Stimulated activated CD8-positive, alpha-beta memory T cell treated with anti-CD3 and anti-CD28 coated beads, Interleukin-4, amount 100 ng/mL, for 24 hours (primary cell): ENCODE measurements at places on chromosomes 12 and 14.

DNA sequence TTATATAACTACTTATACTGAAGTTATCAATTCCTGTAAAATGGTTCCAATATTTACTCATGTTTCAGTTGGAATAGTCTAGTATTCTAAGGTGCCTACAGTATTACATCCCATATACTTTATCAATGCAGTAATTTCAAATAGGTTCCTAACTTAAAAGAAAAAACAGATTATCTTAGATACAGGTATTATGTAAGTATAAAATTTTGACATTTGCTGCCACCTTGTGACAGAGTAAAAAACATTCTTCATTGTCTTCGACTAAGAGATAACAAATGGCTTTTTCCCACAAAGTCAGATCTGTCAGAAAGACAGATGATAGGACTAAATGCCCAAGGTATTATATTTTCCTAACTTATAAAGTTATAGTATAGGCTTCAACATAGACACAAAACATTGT is 78.7 kb downstream of the TXNDC16 start:
- DNase-seq, result no peak

DNA sequence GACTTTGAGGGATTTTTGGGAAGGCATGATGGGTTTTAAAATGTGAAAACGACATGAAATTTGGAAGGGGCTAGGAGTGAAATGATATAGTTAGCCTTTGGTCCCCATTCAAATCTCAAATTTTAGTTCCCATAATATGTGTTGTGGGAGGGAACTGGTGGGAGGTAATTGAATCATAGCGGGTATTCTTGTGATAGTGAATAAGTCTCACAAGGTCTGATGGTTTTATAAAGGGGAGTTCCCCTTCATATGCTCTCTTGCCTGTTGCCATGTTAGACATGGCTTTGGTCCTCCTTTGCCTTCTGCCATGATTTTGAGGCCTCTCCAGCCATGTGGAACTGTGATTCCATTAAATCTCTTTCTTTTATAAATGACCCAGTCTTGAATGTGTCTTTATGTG is 72.8 kb downstream of the SLC16A7 start:
- DNase-seq, result no peak

- DNase-seq, result no peak
Measured at GRCh38 chr14:21612324-21612723, 22.4 kb downstream of the OR10G2 start.

DNA sequence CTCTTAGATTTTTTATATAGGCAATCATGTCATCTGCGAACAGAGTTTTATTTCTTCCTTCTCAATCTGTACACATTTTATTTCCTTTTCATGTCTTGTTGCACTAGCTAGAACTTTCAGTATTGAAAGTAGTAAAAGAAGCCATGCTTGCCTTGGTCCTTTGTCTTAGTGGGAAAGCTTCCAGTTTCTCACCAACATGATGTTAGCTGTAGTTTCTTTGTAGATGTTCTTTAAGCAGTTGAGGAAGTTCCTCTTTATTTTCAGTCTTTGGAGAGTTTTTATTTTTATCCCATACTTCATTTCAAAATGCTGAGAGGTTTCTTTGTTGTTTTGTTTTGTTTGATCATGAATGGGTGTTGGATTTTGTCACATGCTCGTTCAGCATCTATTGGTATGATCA is 12.7 kb upstream of the RIMKLB start:
- DNase-seq, result no peak

GRCh38 chr14:77557391-77557790 is 58.8 kb upstream of the ISM2 start:
- no peak for DNase-seq

DNA sequence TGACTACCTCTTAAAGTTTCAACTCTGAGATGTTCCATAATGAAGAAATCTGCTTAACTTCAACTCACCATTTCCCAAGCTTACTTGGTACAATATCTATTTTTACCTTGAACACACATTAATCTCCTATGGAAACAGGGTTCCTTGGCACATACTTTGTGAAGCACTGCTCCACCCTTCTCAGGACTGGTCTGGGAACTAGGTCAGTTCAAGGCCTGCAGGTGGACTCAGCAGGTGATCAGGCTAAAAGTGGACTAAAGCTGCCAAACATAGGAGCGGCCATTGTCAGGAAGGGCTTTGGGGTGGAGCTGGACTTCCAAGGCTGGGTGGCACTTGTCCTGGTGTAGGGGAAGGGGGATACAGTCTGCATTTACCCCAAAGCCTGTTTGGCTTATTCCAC is 202.3 kb downstream of the NUAK1 start:
- no peak for DNase-seq

DNA sequence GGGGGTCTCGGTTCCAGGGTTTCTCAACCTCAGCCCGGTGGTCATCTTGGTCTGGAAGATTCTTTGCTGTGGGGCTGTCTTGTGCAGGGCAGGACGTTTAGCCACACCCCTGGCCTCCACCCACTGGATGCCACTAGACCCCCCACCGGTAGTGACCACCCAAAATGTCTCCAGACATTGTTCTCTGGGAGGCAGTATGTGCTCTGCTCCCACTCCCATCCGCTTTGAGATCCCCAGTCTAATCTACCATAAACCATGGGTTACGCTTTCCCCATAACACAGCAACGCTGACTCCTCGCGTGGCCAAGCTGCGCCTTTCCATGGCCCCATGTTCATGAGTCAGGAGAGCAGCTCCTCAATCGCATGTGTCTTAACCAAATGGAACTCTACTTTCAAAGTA is 155.8 kb downstream of the RIMBP2 start:
- DNase-seq, result no peak

DNA sequence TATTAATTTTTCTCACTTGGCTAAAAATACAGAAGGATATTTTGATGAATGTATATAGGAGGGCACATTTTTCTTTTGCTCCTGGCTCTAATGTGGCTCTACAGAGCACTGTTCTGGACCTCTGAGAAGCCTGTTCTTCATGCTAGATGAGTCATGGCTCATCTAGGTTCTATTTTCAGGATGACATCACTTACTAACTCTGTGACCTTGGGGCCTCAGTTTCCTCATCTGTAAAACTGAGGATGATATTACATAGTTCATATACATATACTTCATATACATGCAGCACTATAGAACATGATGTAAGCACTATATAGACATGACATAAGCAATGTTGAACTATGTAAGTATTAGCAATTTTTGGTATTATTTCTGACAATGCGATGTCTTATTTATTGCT is 35.8 kb downstream of the SOCS2 start:
- DNase-seq, result no peak

GRCh38 chr12:7047306-7047705 is 13.2 kb upstream of the C1S start:
- DNase-seq, result no peak

GRCh38 chr12:67774983-67775587 is 126.5 kb downstream of the DYRK2 start:
- DNase-seq, result no peak

DNA sequence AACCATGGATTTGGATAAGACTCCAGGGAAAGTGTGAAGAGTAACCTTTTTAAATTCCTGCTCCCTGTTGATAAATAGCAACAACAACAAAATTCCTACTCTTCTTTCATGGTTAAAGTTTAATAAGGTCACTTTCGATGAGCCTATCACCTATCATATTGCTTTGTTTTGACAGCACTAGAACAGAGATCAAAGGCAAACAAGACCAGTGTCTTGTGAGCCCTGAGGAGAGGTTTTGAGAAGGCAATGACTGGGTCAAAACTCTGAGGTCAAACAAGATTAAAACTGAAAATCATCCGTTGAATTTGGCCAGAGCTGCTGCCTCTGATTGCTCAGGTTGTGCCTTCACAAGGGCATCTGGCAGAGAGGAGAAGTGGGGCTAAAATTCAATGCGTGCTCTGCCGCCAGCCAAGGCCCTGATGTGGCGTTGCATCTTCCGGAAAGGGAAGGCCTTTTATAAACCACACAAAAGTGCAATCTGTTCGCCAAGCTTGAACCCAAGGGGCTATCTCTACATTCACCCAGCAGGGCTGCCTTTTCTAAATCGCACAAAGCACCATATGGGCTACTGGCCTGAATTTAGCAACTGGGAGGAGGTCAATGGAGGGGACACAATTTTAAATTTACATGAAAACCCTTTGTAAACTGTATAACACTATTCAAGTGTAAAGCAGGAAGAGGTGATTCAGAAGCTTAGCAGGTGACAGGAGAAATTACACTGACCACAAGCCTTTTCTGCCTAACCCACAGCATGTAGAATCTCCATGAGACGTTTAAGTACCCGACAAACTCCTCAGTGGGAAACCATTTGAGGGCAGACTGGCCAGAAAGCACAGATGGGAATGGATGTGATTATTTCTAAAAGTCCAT is 140.8 kb downstream of the DAD1 start:
- no peak for DNase-seq

- DNase-seq, result no peak
Measured at GRCh38 chr14:90956273-90956672, 104.2 kb downstream of the RPS6KA5 start.

DNA sequence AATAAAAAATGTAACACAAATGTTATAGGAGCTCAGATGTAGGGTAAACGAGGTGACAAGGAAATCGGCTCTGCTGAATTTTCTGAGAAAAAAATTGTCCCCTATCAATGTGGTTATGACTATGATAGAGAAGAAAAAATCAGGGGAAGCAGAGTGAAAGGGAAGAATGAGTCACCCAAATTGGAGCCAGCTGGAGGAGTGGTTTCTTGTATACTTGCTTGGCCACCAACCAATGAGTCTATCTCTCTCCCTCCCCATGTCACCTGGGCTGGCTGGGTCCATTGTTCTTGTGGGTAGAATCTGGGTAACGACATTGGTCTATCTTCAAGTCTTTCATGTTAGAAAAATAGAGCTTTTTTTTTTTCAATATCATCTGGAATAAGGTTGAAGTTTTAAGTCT is 196.6 kb upstream of the FLRT2 start:
- DNase-seq, result no peak

DNA sequence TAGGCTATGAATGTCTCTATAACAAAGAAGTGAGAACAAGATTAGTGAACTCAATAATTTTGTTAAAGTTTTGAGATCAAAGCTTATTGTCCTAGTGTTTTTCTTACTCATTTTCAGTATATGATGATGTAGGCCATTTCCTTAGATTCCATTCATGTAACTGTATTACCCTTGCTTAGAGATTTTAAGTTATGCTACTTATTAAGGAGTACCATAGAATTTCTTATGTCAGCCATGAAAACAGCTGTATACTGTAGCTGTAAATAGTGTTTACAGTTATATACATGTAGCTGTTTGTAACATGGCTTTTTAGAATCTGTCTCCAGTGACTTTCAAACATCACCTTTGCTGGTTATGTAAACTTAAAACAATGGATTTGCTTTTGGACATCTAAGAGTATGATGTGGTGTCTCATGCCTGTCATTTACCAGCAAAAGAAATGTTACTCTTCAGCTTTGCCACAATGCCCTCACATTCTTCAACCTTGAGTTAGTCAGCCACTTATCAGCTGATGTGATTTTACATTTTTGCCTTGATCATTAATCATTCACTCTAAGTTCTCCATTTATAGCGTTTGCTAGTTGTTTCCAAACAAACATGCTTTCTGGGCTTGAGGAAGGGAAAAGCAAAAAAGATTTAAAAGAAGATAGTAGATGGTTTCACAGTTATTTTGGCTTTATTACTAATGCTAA is 55.5 kb downstream of the SLC16A7 start:
- no peak for DNase-seq

- DNase-seq, result no peak
Measured at GRCh38 chr12:13075118-13075480, 28.4 kb downstream of the GSG1 start.

- DNase-seq, result no peak
Measured at GRCh38 chr14:29603696-29604095, 324.0 kb downstream of the PRKD1 start.

DNA sequence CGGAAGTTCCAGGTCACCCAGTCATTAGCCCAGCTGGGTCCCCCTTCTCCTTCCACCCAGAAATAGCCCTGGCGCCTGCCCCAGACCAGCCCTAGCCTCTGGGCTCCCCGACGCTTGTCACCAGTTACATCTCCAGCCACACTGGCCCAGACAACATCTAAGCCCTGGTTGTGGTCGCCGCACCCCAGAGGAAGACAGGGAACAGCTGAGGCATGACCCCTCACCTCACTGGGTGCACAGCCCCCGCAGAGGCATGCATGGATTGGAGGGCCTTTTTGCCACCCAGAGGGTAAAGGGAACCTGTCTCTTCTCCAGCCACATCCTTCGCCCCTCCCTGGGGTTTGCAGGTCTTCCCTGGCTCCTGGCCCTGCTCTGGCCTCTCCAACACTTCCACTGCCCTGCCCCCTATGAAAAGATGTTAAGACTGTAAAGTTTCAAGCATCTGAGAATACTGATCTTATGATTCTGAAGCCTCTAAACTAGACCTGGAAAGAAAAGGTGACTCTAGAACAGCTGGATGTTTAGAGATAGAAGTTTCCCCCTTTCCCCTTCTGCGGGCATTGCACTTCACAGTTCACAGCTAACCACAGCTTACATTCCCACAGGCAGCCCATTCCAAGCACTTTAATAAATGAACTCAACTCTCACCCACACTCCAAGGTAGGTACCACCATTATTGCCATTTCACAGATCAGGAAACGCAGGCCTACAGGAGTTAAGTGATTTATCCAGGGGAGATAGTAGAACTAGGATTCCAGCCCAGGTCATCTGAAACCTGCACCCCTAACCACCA is 14.7 kb downstream of the TMEM119 start:
- DNase-seq, result no peak

- DNase-seq, result no peak
Measured at GRCh38 chr14:33930439-33930838, 20.4 kb downstream of the EGLN3 start.

DNA sequence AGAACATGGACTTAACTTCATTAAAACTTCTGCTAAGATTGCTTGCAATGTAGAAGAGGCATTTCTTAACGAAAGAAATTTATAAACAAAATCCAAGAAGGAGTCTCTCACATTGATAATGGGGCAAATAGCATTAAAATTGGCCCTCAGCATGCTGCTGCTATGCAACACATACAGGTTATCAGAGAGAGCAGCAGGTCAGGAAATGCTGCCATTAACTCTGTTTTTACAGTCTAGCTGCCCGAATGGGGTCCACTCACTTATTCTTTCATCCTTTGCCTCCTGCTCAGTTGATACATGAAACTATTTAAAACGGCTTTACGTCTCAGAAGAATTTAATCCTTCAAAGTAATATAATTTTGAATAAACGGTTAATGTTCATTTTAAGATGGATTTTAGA is 620.4 kb downstream of the SLC16A7 start:
- DNase-seq, result no peak

GRCh38 chr14:69355607-69356281 is 42.4 kb downstream of the ERH start:
- DNase-seq, result no peak

GRCh38 chr12:124397807-124398577 is 103.1 kb downstream of the RFLNA start:
- DNase-seq, result no peak
